Stimulated activated CD8-positive, alpha-beta memory T cell treated with anti-CD3 and anti-CD28 coated beads, Interleukin-4, amount 100 ng/mL, for 1 hour (primary cell): ENCODE measurements at places on chromosomes 11 and 22.

GRCh38 chr22:37461961-37462360, 24.2 kb downstream of the MFNG start:
- no peak for DNase-seq

GRCh38 chr11:125062931-125063428, at the start of gene SLC37A2:
TSS of gene SLC37A2 (plus strand) at chr11:125063305. CDS start at chr11:125063368, 63 bp downstream.
- no peak for DNase-seq

DNA sequence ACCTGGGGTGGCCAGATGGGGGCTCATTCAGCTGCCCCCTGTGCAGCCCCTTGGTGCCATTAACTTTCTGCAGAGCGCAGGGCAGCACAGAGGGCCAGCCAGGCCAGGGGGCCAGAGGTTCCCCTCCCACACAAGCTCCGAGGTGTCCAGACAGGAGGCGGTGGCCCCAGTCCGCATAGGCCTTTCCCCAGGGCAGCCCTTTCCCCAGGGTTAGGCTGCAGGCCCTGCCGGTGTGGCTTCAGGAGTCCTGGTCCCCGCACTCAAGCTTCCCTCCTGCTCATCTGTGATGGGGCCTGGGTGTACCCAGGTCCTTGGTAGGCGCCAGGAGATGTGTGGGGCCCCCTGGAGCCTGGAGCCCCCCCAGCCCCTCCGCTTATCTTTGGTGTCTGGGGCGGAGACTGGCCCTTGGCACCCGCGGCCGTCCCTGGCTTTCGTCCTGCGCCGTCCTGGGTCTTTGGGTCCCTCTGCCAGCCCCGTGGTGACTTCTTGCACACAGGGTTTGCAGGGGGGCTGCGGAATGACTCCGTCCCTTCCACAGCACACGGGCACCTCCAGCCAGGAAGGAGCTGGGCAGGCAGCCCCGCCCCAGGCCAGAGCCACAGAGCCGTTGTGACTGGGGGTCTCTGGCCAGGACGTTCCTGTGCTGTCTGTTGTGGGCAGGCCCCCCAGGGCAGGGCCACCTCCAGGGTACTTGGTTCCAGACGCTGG, 8.9 kb downstream of the BRSK2 start:
- no peak for DNase-seq

GRCh38 chr11:112744041-112744440, 217.2 kb upstream of the NCAM1 start:
- DNase-seq = no peak

- no peak for DNase-seq
Observed at GRCh38 chr11:85540635-85541205, 86.4 kb downstream of the DLG2 start.

DNA sequence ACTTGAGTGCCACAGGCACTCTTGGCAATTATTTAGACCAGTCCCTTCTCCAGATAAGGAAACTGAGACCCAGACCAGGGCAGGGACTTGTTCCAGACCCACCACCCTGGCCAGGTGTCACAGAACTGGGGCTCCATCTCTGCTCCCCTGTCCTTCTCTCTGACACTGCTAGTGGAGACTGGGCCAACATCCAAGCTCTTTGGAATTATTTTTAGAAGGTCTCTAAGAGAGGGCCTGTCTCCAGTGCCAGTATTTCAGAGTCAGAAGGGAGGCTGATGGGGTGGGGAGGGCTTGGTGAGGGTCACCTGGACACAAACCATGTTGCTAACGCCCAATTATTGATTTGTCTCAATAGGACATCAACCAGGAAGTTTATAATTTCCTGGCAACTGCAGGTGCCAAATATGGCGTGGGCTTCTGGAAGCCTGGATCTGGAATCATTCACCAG, 32.7 kb downstream of the POLR3H start:
- no peak for DNase-seq

- DNase-seq = no peak
Observed at GRCh38 chr11:115206365-115207022, 297.7 kb downstream of the CADM1 start.

- DNase-seq = no peak
Observed at GRCh38 chr11:41498726-41499125, 39.3 kb upstream of the LRRC4C start.
